ENCODE measurements at places on chromosomes 2 and 18.

- no peak for DNase-seq
Observed at GRCh38 chr2:101551336-101551888, 76.5 kb upstream of the RFX8 start.

DNA sequence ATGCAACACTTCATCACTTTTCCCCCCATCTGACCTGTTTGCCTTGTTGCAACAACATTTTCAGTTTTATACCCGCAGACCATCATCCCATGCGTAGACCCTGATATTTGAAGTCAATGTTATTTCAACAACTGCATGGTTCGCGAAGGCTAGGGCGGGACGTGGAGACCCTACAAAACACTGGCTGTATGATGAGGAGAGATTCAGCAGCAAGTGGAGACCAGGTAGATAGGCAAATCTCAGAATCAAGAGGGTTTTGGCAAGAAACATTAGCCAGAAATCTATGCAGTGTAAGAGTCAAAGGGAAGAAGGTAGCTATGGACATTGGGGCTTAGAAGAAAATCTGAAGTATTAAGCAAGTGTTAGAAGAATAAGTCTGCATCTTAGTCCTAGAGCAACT lies 42.4 kb upstream of the SPAG16 start:
- no peak for DNase-seq

DNA sequence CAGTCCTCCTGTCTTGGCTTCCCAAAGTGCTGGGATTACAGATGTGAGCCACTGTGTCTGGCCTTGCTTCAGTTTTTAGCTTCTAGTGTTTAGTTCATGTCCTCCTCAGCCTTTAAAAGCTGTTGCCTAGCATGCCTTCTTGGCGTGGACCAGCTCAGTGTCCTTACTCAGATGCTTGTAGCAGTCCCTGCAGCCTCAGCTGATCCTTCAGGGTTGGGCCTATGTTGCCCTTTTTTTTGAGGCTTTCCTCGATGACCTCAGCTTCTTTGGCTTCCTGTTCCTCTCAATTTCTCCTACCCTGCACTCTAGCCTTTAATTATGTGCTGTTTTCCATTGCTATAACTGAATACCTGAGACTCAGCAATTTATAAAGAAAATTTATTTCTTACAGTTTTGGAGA lies 57.7 kb downstream of the TANC1 start:
- DNase-seq, result no peak

DNA sequence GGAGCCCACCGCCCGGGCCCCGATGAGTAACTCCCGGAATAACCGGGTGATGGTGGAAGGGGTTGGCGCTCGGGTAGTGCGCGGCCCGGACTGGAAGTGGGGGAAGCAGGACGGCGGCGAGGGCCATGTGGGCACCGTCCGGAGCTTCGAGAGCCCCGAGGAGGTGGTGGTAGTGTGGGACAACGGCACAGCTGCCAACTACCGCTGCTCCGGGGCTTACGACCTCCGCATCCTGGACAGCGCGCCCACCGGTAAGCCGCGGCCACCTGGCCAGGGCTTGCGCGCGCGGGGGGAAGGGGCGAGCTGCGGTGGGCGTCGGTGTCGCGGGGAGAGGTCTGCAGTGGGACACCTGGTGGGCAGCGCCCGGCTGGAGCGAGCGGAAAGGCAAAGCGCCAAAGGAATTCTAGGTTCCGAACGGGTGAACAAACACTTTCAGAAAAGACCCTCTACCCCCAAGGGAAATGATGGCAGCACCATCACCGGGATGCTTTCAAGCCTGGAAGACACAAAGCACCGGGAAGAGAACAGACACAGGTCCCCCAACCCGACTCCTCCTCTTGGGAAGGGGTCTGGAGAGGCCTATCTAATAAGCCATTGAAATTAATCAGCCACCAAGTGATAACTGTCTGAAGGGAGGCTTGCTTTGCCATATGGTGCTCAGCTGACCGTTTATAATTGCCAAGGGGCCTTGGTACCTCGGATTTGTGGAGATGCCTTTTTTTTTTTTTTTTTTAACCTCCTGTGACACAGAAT lies 1.1 kb downstream of the MIB1 start:
- DNase-seq, result peak; percentile 6

GRCh38 chr2:28366496-28367282 lies 26.0 kb upstream of the FOSL2 start:
- peak; percentile 32 for DNase-seq

- no peak for DNase-seq
Observed at GRCh38 chr2:12588986-12589385, 127.8 kb upstream of the TRIB2 start.

- no peak for DNase-seq
Observed at GRCh38 chr2:238820916-238821315, 27.0 kb upstream of the TWIST2 start.

GRCh38 chr18:76458522-76459311 lies 36.3 kb downstream of the ZNF516 start:
- no peak for DNase-seq

DNA sequence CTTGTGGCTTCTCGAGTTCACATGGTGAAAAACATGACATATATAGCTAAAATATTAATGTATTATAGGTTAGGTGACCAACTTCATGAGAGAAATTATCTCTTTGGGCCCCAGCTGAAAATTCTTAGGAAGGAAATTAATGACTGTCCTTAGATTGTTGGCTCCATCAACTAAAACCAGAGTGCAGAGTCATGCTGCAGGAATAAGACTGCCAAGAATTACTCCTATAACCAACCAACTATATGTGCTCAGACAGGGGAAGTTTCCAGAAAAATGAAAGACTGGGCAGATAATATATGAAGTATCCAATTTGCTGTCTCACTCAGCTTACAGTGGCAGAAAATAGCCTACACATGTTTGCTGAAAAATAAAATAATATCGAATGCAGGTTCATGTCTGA lies 71.0 kb upstream of the TMEFF2 start:
- no peak for DNase-seq

- no peak for DNase-seq
Observed at GRCh38 chr2:100934504-100935371, 67.4 kb upstream of the RPL31 start.

DNA sequence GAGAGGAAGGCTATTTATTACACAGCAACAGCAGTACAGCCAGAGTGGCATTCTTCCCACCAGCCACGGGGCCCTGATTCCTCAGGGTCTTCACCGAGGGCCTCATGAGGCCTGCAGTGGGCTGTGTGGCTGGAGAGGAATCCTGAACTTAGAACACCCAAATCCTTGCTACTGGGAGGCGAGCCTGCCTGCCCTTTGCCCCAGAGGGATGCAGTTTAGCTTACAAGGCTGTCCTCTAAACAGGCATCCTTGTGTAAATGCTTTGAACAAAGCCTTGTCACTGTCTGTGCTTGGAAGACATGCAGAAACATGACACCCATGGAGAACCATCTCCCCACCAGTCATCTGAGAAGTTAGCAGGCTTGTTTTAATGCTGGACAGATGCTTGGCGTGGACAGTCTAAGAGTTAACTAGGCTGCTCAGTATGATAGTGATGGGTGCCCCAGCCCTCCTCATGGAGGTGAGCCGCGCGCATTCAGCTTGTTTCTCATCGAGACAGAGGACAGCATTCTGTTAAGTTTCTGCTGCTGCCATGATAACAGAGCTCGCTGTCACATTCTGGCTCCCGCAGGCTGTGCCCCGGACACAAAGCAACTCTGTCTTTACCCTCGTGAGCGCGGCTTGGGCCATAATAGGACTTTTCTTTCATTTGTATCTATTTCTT lies 42.9 kb downstream of the ADI1 start:
- no peak for DNase-seq

DNA sequence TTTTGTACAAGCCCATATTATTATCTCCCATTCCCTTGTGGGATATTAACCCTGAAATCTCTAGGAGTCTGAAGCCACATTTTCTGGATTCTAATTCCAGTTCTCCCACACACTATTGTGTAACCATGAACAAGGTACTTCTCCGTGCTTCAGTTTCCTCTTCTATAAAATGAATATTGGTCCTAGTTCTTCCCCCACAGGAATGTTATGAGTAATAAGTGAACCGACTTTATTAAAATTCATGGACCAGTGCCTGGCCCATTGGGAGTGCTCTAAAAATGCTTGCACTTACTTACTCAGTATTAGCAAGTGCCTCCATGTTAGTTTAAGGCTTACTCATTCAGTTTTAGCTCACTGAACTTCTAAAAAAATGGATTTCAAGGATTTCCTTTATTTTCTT lies 1.4 kb upstream of the ACMSD start:
- no peak for DNase-seq

DNA sequence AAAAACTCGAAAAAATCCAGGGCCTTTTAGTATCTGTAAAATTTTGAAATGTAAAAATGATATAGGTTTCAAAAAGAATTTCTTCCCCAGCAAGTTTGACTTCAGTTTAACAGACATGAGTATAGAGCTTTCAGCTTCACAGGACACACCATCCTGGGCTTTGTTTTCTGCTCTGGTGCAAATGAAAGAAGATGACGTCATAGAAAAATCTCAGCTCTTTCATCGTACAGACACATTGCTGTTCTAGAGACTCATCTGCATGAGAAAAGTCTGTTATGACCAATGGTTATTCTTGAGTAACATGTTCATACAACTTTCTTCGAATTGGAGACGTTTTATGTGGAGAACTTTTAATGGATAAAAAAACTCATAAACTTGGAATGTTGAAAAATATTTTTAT lies 111.7 kb upstream of the DYNAP start:
- no peak for DNase-seq

DNA sequence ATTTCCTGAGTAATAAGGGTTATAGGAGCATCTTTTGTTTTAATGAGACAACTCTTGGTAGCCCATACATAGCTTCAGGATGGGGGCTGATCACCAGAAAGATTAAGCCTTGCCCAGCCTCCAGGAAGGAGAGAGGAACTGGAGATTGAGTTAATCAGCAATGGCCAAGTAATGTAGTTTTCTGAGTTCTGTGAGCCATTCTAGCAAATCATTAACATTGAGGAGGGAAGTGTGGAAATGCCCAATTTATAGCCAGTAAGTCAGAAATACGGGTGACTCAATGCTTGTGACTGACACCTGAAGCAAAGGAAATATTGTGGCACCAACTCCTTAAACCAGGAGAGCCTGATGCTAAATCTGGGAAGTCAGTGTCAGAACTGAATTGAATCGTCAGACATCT lies 205.1 kb upstream of the SRD5A2 start:
- DNase-seq, result no peak

- no peak for DNase-seq
Observed at GRCh38 chr18:55577812-55578539, 10.0 kb downstream of the TCF4 start.

GRCh38 chr2:56681659-56682396 lies 498.0 kb downstream of the CCDC85A start:
- no peak for DNase-seq

GRCh38 chr2:19989342-19989666 lies 601 bp downstream of the WDR35 start:
- no peak for DNase-seq

DNA sequence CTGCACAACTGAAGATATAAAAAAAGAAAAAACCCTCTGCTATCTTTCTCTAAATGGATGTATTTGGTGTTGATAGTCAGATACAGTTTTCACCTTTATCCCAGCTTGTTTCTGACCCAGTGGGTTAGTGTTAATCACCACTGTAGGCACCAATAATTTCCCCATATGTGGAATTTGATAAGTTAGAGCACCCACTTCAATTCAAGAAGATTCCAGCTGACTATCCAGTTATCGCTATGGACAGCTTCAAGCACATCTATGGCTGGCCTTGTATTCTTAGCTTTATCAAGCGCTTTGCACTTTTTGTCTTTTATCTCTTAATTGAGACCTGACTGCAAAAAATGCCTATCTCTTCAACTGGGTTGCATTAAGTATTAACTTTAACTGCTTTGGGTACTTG lies 200.4 kb downstream of the NR4A2 start:
- no peak for DNase-seq

DNA sequence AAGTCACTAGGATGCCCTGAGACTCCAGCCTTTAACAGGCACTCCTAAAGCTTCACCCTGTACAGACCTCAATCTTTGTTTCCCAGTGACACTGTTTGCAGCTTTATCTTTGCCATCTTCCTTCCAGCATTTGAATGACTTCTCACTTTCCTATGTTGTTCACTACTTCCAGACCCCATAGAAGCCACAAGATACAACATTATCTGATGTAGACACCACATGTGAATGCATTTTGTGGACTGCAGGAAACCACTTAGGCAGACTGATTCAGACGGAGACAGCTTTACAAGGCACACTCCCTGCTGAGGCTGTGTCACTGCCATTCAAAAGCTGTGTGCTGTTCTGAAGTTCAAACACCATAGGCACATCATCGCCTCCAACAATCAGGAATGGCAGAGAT lies 67.3 kb upstream of the SPATS2L start:
- no peak for DNase-seq

GRCh38 chr2:237911363-237912017 lies 52.1 kb downstream of the RAMP1 start:
- no peak for DNase-seq

GRCh38 chr18:12052866-12053265 lies 40.8 kb upstream of the ANKRD62 start:
- no peak for DNase-seq

DNA sequence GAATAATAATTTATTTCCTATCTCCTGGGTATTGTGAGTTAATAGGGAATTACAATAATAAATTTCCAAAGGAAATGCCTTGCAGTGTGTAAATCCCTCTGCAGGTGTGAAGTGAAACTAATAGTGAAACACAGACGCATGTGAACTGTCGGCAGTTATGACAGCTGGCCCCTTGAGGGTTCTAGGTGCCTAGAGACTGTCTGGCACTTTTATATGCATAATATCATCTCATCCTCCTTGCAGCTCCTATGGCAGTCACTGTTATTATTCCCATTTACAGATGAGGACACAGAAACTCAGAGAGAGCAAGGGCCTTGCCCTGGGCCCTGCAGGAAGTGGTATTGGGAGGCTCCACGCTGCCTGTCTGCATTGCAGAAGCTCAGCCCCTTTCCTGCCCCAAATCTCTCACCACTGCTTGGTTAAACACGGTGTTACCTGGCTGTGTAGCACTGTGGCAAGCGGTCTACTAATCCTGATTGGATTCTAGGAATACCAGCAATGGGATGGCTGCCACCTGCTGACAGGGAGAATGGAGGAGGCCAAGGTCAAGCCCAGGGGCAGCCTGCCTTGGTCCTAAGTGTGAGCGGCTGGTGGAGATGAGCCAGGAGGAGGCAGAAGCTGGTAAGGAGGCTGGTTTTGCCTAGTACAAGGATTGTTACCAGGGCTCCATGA lies 32.8 kb upstream of the ACKR3 start:
- peak; percentile 45 for DNase-seq

DNA sequence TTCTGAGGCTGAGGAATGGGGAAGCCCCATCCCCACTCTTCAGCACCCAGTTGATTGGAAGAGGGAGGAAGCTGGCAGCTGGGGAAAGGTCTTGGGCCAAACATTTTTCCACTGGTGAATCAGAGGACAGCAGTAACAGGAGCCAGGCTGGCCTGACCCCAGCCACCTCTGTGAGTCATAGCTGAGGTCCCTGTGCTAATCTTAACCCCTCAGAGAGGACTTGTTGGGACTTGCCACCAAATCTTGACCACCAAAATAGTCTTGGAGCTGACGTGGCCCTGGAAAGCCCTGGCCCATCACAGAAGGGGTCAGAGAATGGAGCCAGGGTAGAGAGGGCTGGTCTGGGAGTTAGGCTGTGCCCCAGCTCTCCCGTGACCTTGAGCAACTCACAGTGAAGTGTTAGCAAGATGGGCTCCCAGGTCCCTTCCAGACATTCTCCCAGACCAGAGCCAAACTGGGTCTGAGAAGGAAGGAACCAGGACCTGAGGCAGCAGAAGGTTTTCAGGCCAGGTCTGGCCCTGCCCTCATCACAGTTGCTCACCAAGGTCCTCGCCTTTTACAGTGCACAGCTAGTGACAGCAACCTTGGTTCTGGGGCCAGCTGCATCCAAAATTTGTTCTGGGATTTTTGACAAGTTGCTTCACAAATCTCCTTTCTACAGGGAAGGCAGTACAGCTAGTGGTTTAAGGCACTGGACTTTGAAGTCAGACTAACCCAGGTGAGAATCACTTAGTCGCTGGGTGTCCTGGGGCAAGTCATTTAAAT lies 266.6 kb downstream of the CYP26B1 start:
- DNase-seq, result no peak

Data from stimulated activated CD8-positive, alpha-beta memory T cell treated with anti-CD3 and anti-CD28 coated beads, Interleukin-12 subunit alpha, Interleukin-12 subunit beta, amount 100 ng/mL, for 1 hour (primary cell).